ENCODE measurements at places on chromosomes 6 and 20. TPM values are rescaled to one million over a fixed set of nuclear protein-coding genes. Genes with fewer than 3 reads are reported as not detected.

The ADGRF5 gene
- total RNA-seq, result not detected

GRCh38 chr6:41688256-41688965 lies 47.0 kb downstream of the TFEB start:
- peaks cover 7% of the 10 kb centered on the region for H3K4me1 ChIP-seq
- H3K27me3 ChIP-seq, result no peaks in the 10 kb centered on the region
- H3K4me3 ChIP-seq, result no peak overlapping the region

DNA sequence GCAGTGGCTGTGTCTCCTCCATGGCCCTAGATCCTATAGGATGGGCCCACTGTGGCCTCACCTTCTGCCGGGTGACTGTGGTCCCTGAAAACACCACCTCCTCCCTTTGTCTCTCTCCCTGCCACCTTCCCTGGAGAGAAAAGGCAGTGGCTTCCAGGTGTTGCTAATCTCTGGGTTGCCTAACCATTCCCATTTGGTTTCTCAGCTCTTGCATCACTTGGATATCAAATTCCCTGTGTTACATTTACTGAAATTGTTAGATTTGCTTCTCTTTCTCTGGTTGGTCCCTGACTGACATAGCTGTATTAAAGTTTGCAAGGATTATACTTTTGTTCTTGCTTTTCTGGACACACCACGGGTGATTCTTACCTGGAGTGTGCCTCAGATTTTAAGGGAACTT lies 9.3 kb upstream of the ZFP64 start:
- H3K27ac ChIP-seq, result no peak overlapping the region
- no peak overlapping the region for H3K4me3 ChIP-seq
- no peaks in the 10 kb centered on the region for H3K27me3 ChIP-seq
- DNase-seq, result no peak
- H3K4me1 ChIP-seq, result no peaks in the 10 kb centered on the region

DNA sequence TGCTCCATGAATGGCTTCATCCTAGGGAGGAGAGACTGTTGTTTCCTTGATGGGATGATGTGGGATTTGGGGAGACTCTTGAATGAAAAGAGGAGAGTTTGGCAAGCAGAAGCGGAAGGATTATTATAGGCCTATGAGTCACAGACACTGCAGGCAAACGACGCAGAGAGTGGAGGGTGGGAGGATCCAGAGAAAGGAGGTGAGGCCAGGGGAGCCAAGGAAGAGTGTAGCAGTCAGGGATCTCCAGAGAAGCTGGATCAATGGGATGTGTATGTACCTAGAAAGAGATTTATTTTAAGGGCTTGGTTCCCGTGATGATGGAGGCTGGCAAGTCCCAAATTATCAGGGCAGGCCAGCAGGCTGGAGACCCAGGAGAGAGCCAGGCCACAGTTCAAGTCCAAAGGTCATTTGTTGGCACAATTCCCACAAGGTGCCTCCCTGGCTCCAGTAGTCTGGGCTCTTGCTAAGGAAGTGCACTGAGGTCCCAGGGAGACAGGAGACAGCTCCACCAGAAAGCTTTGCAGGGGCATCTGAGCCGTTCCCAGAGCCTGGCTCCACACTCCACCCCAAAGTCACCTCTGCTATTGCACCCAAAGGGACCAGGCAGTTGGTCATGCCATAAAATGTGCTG lies 76.0 kb downstream of the ADTRP start:
- DNase-seq, result no peak
- H3K4me1 ChIP-seq, result peaks cover 4% of the 10 kb centered on the region
- no peaks in the 10 kb centered on the region for H3K36me3 ChIP-seq
- H3K27me3 ChIP-seq, result no peaks in the 10 kb centered on the region
- H3K4me3 ChIP-seq, result no peak overlapping the region

The C6orf15 gene
- not detected for total RNA-seq

The PACRG gene
- total RNA-seq, result not detected

The SSTR4 gene
- total RNA-seq, result not detected

GRCh38 chr20:56828402-56828801 lies 199.3 kb downstream of the TFAP2C start:
- no peak for DNase-seq
- peaks cover 22% of the 10 kb centered on the region for H3K27me3 ChIP-seq
- no peaks in the 10 kb centered on the region for H3K36me3 ChIP-seq
- H3K4me3 ChIP-seq, result no peak overlapping the region
- H3K4me1 ChIP-seq, result no peaks in the 10 kb centered on the region

GRCh38 chr6:52984247-52984646 lies 10.8 kb downstream of the GSTA4 start:
- DNase-seq, result peak; percentile 75
- H3K4me3 ChIP-seq, result peak overlapping the region; percentile 45
- H3K27ac ChIP-seq, result peak overlapping the region; percentile 62
- H3K36me3 ChIP-seq, result peaks cover 12% of the 10 kb centered on the region
- peaks cover 39% of the 10 kb centered on the region for H3K4me1 ChIP-seq
- H3K27me3 ChIP-seq, result peaks cover 21% of the 10 kb centered on the region

GRCh38 chr20:47406849-47407682 lies 50.6 kb upstream of the ZMYND8 start:
- no peaks in the 10 kb centered on the region for H3K27me3 ChIP-seq
- H3K36me3 ChIP-seq, result no peaks in the 10 kb centered on the region
- H3K4me1 ChIP-seq, result peaks cover 4% of the 10 kb centered on the region
- H3K27ac ChIP-seq, result no peak overlapping the region

GRCh38 chr6:6007366-6008088 lies 802 bp upstream of the NRN1 start:
- peaks cover 57% of the 10 kb centered on the region for H3K4me1 ChIP-seq
- peaks cover 79% of the 10 kb centered on the region for H3K27me3 ChIP-seq
- H3K36me3 ChIP-seq, result peaks cover 16% of the 10 kb centered on the region

GRCh38 chr6:131061041-131061750 lies 1.8 kb downstream of the EPB41L2 start:
- DNase-seq, result no peak
- peaks cover 21% of the 10 kb centered on the region for H3K4me1 ChIP-seq
- no peaks in the 10 kb centered on the region for H3K36me3 ChIP-seq
- peaks cover 16% of the 10 kb centered on the region for H3K27me3 ChIP-seq
- H3K27ac ChIP-seq, result peak overlapping the region; percentile 67

GRCh38 chr6:170032706-170033309 lies 258.1 kb downstream of the DLL1 start:
- no peaks in the 10 kb centered on the region for H3K27me3 ChIP-seq
- H3K36me3 ChIP-seq, result no peaks in the 10 kb centered on the region
- H3K4me3 ChIP-seq, result no peak overlapping the region
- H3K27ac ChIP-seq, result no peak overlapping the region
- no peak for DNase-seq
- H3K4me1 ChIP-seq, result no peaks in the 10 kb centered on the region

The ANKEF1 gene
- total RNA-seq, result 6.9 TPM

- H3K36me3 ChIP-seq, result no peaks in the 10 kb centered on the region
- no peak overlapping the region for H3K4me3 ChIP-seq
- no peaks in the 10 kb centered on the region for H3K4me1 ChIP-seq
- no peak overlapping the region for H3K27ac ChIP-seq
Measured at GRCh38 chr6:154433477-154434241, 76.8 kb downstream of the CNKSR3 start.

GRCh38 chr6:35512740-35513139 lies at the start of gene TULP1:
Gene TULP1, minus strand, starts transcription at chr6:35512896. Its CDS starts 38 bp downstream, at chr6:35512858.
- H3K27ac ChIP-seq, result no peak within 1 kb of the TSS
- DNase-seq, result no peak
- H3K36me3 ChIP-seq, result no peaks in the 10 kb centered on the region

DNA sequence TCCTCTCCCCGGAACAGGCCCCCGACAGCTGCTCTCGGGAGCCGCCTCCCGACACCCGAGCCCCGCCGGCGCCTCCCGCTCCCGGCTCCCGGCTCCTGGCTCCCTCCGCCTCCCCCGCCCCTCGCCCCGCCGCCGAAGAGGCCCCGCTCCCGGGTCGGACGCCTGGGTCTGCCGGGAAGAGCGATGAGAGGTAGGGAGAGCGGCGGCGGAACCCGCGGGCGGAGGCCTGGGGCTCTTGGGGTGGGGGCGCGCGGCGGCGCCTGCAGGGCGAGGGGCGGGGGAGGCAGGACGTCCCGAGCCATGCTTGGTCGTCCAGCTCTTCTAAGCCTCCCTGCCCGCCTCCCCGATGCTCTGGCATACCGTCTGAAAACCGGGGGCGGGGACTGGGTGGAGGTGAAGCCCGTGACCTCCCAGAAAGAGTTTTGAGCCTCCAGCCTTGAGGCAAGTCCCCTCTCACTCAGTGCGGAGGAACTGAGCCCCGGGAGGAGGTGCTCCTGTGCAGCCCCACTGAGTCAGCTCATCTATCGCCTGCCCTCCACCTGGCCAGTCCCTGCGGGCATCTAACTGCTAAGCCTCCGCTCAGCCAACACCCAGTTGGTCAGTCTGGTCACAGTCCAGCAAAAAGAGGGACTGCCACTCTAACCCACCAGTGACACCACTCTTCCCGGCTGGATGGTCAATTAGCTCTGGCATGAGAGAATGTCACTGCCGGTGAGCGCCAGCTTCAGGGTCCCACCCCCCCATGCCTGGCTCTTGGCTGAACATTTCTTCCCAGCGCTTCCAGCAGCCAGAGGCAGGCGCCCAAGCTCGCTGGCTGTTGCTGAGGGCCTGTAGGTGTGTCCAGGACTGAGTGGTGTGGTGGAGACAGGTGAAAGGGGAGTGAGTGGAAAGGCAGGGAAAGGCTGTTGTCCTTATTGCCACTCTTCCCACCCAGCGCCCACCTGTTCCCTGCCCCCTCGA lies 482 bp downstream of the DDR1 start:
- peaks cover 20% of the 10 kb centered on the region for H3K27me3 ChIP-seq
- no peaks in the 10 kb centered on the region for H3K36me3 ChIP-seq
- DNase-seq, result peak; percentile 46
- peak overlapping the region; percentile 71 for H3K4me3 ChIP-seq
- peaks cover 31% of the 10 kb centered on the region for H3K4me1 ChIP-seq

GRCh38 chr20:60794674-60795073 lies 457.4 kb upstream of the CDH4 start:
- no peak overlapping the region for H3K27ac ChIP-seq
- no peaks in the 10 kb centered on the region for H3K4me1 ChIP-seq
- no peaks in the 10 kb centered on the region for H3K36me3 ChIP-seq

The NMBR gene
- total RNA-seq, result not detected
